ENCODE measurements at places on chromosomes 7 and 10.
A peak's percentile ranks its signal among the peaks of the same experiment; 100 is the strongest.

GRCh38 chr7:122416336-122416735 is 111.8 kb upstream of the FEZF1 start:
- DNase-seq, result no peak

DNA sequence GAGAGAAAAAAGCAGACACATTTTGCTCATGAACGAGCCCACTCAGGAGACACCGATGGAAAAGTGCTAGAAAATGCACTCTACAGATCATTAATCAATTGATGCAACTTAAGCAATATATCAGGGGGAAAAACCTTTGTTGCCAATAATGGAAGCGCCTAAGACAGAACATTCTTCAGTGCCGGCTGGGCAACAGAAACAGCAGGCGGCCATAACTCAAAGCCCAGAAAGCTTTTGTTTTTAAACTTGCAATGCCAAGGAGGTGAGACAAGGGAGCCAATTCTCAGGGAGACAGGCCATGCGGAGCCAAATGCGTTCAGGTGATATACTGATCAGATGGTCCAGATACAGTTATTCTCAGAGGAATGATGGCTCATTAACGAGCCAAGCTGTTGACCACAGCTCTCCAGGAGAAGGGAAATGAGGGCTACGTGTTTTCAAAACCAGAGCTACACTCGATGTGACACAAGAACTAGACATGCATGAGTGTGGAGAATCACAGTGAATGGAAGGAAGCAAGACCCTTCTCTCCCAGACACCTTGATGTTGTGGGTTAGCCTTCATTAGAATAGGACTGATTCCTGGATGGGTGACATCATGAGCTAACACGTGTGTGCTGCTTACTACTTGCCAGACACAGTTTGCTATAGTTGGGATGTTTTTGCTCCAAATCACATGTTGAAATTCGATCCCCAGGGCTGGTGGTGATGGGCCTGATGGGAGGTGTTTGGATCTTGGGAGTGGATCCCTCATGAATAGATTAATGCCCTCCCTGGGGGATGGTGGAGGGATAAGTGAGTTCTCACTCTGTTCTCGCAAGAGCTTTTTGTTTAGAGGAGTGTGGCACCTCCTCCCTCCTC is 79.1 kb upstream of the KCNMA1 start:
- no peak for DNase-seq

GRCh38 chr7:32459788-32460187 is 30.4 kb downstream of the LSM5 start:
- no peak for DNase-seq

- no peak for DNase-seq
Measured at GRCh38 chr10:14474656-14475055, 143.9 kb upstream of the FRMD4A start.

DNA sequence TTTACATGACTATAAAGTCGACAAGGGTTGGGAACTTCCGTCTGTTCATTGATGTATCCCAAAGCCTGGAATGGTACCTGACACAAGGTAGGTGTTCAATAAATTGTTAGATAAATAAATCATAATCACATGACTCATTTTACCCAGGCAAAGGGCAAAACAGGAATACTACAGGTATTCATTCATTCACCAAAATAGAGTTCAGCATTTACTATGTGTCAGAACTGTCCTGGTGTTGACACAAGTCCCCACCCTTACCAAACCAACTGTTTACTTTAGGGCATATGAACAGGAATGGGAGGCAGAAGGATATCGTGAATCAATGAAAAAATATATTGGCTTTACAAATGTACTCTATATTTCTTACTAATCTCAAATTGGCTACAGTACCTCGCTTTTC is 666 bp upstream of the YAE1 start:
- no peak for DNase-seq

GRCh38 chr7:66518151-66518691 is 110.5 kb upstream of the KCTD7 start:
- DNase-seq, result no peak

GRCh38 chr10:75202321-75203045 is 8.1 kb upstream of the VDAC2 start:
- no peak for DNase-seq

DNA sequence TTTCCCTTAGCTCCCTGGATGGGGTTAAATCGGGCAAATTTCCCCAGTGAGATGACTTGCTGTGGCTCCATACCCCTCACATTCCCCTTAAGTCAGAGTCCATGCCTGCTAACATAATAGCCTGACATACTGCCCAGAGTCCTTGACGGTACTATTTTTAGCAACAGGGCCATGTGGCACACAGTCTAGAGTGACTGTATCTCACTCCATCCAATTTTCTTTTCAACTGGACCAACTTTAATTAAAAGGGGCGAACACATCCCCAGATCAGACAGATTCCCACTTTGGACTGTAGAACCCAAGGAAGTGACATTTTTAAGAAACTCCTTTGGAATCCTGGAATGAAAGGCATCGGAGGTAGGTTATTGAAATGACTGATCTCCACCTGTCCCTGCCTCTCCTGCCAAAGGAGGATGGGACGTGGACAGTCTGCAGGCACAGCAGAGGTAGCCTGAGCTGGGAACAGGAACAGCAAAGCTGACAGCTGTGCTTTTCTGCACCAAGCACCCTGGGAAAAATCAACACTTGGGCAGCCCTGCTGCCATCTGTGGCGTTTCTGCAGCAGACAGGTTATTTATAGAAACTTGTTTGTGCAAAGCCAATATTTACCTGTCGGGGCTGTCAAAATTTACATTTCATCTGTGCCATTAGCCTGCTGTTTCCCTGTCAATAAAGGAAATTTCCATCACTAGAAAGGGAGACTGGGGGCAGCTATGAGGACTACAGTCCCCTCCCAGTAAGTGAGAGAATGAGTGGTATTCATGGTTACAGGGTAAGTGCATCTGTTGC is 221.5 kb upstream of the AOAH start:
- no peak for DNase-seq

DNA sequence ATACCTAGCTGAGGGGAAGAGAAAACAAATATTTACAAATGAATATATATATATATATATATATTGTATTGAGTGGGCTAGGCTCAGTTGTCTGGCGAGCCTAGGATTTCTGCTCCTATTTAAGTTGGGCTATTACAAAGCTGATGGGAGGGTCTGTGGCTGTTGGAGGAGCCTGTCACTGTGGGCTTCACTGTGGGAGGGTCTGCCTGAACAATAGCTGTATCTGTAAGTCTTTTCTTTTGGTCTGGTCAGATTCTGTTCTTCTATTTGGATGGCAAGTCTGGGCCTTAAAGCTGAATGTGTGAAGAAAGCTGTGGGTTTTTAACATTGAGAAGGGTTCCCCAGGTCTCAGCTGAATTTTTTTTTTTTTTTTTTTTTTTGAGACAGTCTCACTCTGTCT is 220.6 kb upstream of the LYZL1 start:
- DNase-seq, result no peak

DNA sequence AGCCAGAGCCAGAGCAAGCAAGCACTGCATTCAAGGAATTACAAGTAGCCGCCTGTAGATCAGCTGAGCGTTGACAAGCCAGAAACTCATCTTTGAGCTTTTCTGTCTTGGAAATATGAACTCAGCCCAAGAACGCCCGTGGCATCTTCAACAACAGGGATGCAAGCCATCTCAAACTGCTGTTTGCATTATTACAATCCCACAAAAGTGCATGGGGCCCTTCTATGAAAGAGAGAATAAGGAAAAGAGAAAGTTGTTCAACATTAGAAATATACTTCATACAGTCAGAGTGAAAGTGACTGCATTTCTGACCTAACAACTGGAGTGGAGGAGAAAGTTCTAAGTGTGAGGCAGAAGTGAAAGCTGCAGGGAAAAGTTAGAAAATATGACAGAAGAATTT is 6.5 kb downstream of the SGCE start:
- no peak for DNase-seq

DNA sequence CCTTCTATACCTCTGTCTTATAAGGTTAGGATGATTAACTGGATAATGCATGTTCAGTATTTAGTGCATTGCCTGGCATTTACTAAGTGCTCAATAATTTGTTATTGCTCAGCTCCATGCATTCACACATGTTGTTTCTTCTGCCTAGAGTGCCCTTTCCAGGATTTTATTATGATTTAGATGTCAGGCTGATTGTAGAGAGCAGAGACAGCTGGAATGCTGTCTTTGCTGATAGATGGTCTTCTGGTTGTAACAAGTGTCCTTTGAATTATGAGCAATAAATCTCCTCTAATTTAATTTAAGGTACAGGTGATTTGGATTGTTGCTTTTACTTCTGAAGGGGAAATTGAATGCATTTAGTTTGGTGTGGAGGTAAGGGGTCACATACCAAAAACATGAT is 548.0 kb downstream of the MAGI2 start:
- DNase-seq, result no peak

GRCh38 chr7:141928845-141929195 is 12.6 kb downstream of the OR9A4 start:
- no peak for DNase-seq

GRCh38 chr7:4468320-4469102 is 213.6 kb upstream of the FOXK1 start:
- DNase-seq, result no peak

GRCh38 chr10:102799691-102800471 is 37.3 kb downstream of the CYP17A1 start:
- no peak for DNase-seq

DNA sequence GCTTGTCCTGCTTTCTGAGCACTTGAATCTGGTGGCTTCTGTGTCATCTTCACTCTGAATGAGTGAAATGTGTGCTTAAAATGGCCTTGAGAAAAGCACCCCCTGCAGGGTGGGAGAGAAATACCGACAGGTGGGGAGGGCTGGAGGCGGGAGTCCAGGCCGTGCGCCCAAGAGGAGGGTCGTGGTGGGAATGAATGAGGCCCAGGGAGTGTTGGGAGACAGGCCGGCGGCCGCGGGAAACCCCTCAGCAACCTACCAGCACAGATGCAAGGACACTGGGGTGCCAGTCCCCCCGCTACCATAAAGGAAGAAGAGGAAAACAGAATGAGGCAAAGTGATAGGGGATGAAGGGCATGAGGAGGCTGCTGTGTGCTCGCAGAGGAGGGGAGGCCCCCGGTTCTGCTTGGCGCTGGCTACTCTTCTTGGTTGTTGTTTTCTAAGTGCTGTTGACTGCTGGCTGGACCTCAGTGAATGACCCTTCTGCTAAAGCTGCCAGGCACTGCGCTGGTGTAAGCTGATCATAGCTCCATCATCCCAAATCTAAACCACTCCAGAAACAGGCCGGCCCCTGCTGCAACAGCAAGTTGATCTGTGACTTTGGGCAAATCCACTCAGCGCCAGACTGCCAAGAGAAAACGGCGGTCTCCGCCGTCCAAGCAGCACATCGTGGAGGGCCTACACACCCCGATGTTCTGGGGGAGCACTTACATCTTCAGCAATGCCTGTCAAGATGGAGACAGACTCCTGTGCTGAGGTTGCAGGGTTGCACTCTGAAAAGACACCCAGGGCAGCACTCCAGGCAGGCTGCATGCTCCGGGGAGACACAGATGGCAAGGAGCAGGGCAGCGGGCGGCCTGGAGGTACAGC is 378.5 kb downstream of the DNAJB6 start:
- no peak for DNase-seq

DNA sequence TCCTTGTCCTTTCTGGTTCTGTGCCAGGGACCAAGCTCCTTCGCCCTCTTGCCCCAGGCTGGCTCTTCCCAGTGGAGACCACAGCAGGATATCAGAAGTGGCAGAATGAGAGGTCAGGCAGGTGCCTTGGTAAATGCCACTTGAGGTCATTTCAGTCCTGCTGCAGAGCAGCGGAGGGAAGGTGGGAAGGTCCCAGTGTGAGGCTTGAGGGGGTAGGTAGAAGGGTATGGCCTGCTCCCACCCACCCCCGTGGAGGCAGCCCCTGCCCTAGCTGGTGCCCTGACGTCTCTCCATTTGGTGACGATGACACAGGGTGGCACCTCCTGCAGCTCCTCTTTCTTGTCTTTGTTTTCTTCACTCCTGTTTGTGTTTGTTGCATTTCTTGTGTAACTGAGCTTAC is 538.8 kb downstream of the TCERG1L start:
- no peak for DNase-seq

GRCh38 chr10:82932451-82932850 is 1057.5 kb downstream of the NRG3 start:
- no peak for DNase-seq

DNA sequence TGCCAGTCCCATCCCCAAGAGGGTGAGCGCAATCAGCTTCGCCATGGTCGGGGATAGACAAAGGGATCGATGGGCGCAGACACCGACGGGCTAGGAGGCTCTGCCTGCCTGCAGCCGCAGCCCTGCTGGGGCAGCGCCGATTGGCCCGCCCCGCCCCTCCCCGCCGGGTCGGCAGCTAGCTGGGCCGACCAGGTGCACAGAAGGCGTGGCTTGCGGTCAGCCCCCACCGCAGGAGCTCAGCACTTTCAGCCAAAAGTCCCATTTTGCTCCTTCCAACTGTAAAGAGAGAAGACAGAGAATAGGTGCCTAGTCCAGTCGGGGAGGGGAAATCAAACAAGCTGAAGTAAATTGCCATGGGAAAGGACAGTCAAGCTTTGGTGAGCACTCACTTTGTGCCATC is at the start of gene PON1:
Gene PON1 (minus strand): TSS at position 102 of the 400 bp plus-strand sequence. CDS start 57 bp downstream, at position 45.
- DNase-seq, result peak; percentile 29

- peak; percentile 37 for DNase-seq
Measured at GRCh38 chr7:27170426-27171324, 3.4 kb downstream of the HOXA10 start.

- no peak for DNase-seq
Measured at GRCh38 chr7:74455291-74455804, 1.6 kb downstream of the GTF2IRD1 start.

GRCh38 chr7:94043299-94043698 is 39.1 kb upstream of the BET1 start:
- no peak for DNase-seq

DNA sequence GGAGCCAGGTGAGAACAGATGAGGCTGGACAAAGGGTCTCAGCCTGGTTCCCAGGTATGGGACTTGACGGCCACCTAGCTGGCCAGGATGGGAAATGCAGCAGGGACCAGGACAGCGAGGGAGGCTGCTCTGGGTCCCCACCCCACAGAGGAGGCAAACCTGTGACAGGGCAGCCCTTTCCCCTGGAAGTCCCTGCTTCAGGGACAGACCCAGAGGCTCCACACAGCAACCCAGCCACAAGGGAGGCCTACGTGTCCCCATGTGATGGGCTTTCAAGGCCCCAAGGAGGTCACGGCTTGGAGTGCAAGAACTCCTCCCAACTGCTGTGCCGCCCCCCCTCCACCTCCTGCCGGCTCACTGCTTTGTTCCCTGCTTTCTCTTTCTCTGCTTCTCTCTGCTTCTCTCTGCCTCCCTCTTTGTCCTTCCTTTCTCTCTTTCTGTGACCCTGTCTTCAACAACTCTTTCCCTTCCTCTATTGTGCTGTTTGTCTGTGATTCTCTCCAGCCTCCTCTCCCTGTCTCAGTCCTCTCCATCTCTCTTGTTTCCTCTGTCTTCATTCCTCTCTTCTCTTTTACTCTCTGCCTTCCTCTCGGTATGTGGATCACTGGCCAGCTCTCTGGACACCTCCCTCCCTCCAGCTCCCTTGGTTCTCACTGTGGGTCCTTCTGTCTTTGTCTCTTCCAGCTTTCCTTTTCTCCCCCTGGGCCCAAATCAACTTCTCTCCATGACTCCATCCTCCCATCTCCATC is 9.6 kb upstream of the EIF5AL1 start:
- DNase-seq, result no peak
